A549 treated with dexamethasone at 1 μM for 4 hours (cell line): ENCODE measurements at places on chromosomes 7 and 10. TPM values are rescaled to one million over a fixed set of nuclear protein-coding genes. Genes with fewer than 3 reads are reported as not detected.

The NUDT1 gene
- 96.3 to 103 TPM (median 99.2 TPM) in 5 replicates for total RNA-seq

The IDI2 gene
- 0.07 TPM in 1 of 5 replicates, not detected in the others for total RNA-seq

The TAS2R39 gene
- not detected in 5 replicates for total RNA-seq

The WDR37 gene
- 7.2 to 9.9 TPM (median 8.5 TPM) in 5 replicates for total RNA-seq

The SFXN4 gene
- 41.2 to 45.0 TPM (median 44.2 TPM) in 5 replicates for total RNA-seq

The JAZF1 gene
- total RNA-seq: 4.4 to 7.7 TPM (median 6.6 TPM) in 5 replicates

The MET gene
- total RNA-seq: 68.4 to 99.2 TPM (median 83.8 TPM) in 5 replicates

The TACC2 gene
- 69.7 to 92.6 TPM (median 85.6 TPM) in 5 replicates for total RNA-seq

The OPN1SW gene
- total RNA-seq: not detected in 5 replicates

The ANXA8L1 gene
- total RNA-seq: 97.3 to 134 TPM (median 106 TPM) in 5 replicates

The ZEB1 gene
- total RNA-seq: 6.2 to 10.8 TPM (median 8.3 TPM) in 5 replicates

The MYL10 gene
- total RNA-seq: not detected in 5 replicates

The PAPOLB gene
- not detected in 5 replicates for total RNA-seq

The EPHA1 gene
- 0.13 to 0.14 TPM in 2 of 5 replicates, not detected in the others for total RNA-seq

The AFAP1L2 gene
- total RNA-seq: 20.2 to 24.3 TPM (median 21.7 TPM) in 5 replicates

The VAX1 gene
- total RNA-seq: 1.0 to 1.5 TPM (median 1.3 TPM) in 5 replicates

The SPDYE16 gene
- 0.04 TPM in 1 of 5 replicates, not detected in the others for total RNA-seq

The GJD4 gene
- total RNA-seq: 0.05 to 0.06 TPM in 2 of 5 replicates, not detected in the others

The EVX1 gene
- total RNA-seq: 0.07 to 0.19 TPM (median 0.13 TPM) in 5 replicates

The HIPK2 gene
- 27.6 to 63.1 TPM (median 55.9 TPM) in 5 replicates for total RNA-seq

The ADAM22 gene
- total RNA-seq: 0.17 to 0.47 TPM (median 0.32 TPM) in 5 replicates

The SLC18A3 gene
- total RNA-seq: 0.04 to 0.06 TPM in 2 of 5 replicates, not detected in the others

The TUBAL3 gene
- 0.18 to 0.24 TPM (median 0.24 TPM) in 5 replicates for total RNA-seq

The OR2A5 gene
- not detected in 5 replicates for total RNA-seq

The RAPGEF5 gene
- 0.14 to 0.29 TPM (median 0.17 TPM) in 5 replicates for total RNA-seq

The HYAL4 gene
- 0.04 TPM in 1 of 5 replicates, not detected in the others for total RNA-seq

The SFTPA1 gene
- not detected in 5 replicates for total RNA-seq

The CALY gene
- 0.30 to 0.52 TPM (median 0.46 TPM) in 5 replicates for total RNA-seq

The H2BK1 gene
- not detected in 5 replicates for total RNA-seq

The CCDC146 gene
- total RNA-seq: 0.40 to 0.88 TPM (median 0.60 TPM) in 5 replicates

The ADAM8 gene
- total RNA-seq: 1.2 to 2.9 TPM (median 2.6 TPM) in 5 replicates

The GSAP gene
- 2.3 to 3.8 TPM (median 3.0 TPM) in 5 replicates for total RNA-seq

The TBL2 gene
- total RNA-seq: 46.1 to 52.6 TPM (median 50.4 TPM) in 5 replicates

The RET gene
- 0.50 to 0.98 TPM (median 0.58 TPM) in 5 replicates for total RNA-seq

The OR2F1 gene
- total RNA-seq: not detected in 5 replicates

The BTBD16 gene
- total RNA-seq: 0.43 to 0.81 TPM (median 0.70 TPM) in 5 replicates

The OR2A42 gene
- total RNA-seq: not detected in 5 replicates

The OR2A7 gene
- total RNA-seq: not detected in 5 replicates

The NFE2L3 gene
- total RNA-seq: 8.1 to 10.4 TPM (median 8.7 TPM) in 5 replicates
